ENCODE measurements at places on chromosomes 12 and 14.

DNA sequence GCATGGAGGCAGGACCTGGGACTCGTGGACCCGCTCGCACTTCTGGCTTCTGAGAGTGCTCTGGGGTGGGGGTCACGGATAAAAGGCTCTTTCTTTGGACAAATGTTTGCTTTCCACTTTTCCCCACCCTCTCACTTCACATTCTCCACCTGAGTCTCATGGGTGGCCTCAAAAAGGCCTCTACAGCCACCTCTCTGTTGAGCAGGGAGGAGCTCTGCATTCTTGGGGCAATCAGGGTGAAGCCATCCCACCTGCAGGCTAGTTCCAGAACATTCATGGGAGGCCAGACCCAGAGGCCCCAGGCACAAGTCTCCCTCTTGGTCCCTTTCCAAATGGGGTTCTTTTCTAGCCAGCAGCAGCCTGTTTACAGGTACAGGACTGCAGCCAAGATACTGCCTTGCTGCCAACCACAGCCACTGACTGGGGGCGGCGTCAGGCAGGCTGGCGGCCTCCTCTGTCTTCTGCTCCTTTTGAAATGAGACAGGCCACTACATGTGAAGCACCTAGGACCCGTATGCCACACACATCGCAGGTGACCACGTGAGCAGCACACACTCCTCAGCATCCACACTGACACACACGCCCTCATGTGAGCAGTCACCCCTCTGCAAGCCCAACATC, 18.2 kb upstream of the CEBPE start:
- no peak for DNase-seq

DNA sequence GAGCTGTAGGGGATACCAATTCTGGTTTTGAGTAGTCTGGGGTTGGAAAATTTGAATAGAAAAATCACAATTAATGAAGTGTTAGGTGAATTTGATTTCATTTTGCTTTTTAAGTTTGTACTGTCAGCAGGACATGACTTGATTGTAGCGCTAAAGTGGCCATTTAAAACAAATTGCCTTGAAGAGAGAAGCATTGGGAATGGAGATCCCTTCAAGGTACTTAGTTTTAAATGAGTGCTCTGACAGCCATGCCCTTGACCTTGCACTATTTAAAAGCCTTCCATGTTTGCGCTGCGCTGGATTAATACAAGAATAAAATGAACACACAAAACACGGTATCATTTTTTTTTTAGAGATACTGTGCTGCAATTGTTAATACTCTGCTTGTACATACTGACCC, 345.9 kb downstream of the NAV3 start:
- DNase-seq, result no peak

- no peak for DNase-seq
Measured at GRCh38 chr12:64007853-64008252, 163.4 kb downstream of the SRGAP1 start.

DNA sequence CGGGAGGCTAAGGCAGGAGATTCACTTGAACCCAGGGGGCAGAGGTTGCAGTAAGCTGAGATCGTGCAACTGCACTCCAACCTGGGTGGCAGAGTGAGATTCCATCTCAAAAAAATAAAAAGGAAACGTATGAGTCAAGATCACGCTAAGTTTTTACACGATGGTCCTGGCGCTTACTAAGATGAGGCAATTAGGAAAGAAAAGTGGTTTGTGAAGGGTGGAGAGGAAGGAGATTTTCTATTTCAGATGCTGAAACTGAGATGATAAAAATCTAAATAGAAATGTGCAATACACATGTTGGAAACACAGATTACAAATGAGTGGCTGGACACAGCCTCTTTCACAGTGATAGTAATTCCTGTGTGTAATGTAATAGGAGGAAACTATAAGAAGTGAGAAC, 63.2 kb downstream of the KDM5A start:
- DNase-seq, result no peak

GRCh38 chr12:8069582-8069981, 3.4 kb upstream of the C3AR1 start:
- DNase-seq, result no peak

DNA sequence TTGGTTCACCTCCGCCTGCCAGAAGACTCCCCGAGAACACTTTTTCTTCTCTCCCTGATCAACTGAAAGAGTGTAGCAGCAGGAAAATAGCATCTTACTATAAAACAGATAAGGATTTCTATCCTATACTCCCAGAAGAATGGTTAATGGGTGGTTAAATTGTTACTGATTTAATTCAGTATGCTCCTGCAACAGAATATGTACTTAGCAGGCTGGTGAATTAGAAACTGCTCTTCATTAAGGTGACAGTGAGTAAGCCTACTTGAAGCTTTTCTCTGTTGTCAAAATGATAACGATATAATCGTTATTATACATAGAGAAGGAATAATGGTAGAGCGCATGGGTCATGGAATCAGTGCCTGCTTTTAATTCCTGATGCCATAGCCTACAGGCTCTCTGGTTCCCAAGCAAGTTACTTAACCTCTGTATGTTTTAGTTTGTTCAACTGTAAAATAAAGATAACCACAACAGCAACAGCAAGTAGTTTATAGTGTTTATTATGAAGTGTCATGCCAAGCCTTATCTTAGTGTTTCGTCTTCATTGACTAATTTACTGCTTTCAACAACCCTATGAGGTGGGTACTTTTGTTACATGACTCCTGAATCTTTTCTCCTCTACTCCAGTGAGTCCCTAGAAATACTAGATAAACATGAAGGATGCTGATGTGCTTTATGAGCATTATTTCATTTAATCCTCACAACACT, 392.6 kb downstream of the CCDC91 start:
- DNase-seq, result no peak

GRCh38 chr12:27623645-27624044, 72.6 kb upstream of the REP15 start:
- no peak for DNase-seq

DNA sequence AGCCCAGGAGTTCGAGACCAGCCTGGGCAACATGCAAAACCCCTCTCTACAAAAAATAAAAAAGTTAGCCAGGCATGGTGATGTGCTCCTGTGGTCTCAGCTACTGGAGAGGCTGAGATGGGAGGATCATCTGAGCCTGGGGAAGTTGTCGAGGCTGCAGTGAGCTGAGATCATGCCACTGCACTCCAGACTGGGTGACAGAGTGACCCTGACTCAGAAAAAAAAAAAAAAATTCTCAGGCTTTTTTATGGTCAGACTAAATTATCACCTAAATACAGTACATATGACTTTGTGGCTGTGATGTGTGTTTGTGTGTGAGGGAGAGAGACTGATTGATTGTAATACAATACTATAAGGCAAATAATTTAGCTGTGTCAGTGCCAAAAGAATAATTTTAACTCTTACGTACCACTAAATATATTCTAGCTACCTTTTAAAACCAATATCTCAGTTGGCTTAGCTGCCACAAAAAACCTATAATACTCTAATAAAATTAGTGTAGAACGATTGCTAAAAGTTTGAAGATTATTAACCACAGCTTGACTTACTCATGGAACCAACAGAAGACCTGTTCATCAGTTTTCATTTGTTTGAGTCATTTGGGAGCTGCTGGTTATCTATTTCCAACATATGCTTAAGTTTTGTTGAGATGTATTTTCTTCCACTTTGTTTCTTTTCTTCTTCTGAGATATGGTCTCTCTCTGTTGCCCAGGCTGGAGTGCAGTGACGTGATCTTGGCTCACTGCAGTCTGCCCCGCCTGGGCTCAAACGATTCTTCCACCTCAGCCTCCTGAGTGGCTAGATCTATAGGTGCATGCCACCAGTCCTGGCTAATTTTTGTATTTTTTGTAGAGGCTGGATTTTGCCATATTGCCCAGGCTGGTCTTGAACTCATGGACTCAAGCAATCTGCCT, 58.0 kb downstream of the DIP2B start:
- no peak for DNase-seq

GRCh38 chr12:121767525-121768016, 25.9 kb downstream of the RHOF start:
- no peak for DNase-seq

DNA sequence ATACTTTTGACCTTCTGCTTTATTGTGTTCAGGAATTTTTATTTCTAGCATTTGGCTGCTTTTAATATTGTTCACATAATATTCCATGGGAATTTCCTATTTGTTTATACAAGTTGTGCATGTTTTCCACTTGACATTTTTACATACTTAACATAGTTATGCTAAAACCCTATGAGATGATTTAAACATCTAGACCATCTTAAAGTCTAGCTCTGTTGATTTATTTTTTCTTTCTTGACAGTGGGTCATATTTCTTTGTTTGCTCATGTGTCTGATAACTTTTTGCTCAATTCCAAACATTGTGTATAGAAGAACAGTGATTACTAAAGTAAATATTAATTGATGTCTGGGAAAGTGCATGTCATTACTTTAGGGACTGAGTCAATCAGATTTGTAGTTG, 202.1 kb upstream of the PDZRN4 start:
- DNase-seq, result no peak

DNA sequence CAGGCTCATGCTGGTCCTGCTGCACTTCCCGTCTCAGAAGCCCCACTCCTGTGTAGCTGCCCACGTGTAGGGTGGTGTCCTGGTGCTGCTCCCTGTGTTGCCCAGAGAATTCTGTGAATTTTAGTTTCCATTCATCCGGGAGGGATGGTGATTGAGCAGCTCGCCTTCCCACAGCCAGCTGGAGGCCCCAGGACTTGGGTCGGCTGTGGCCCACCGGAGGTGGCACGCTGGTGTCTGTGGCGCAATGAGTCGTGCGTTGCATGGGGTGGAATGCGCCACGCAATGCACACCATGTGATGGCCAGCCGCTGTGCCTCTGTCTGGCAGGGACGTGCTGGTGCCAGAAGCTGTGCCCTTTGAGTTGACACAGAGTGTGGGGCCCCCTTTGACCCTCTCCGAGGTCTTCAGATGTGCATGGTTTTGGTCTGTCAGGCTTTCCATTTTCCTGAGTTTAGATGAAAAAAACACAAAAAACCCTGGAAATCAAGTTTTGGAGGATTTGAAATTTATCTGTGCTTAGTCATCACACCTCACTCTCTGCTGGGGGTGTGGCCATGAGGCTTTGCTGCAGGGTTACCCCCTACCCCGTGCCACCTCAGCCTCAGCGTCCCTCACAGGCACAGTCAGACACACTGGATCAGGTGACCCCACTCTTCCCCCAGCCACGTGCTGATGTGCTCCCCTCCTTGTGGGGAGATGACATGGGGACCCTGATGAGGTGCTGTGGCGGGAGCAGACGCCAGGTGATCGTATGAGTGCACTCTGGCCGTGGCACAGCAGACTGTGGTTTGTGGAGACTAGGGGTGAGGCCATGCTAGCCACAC, 64.6 kb downstream of the EP400 start:
- DNase-seq, result no peak

GRCh38 chr12:84924981-84925380, 12.4 kb upstream of the SLC6A15 start:
- DNase-seq, result no peak

GRCh38 chr12:52419656-52420055, 13.5 kb upstream of the KRT82 start:
- DNase-seq, result no peak

GRCh38 chr14:36979863-36980262, 192.5 kb downstream of the SLC25A21 start:
- no peak for DNase-seq

GRCh38 chr12:128817111-128818015, 6.4 kb downstream of the SLC15A4 start:
- no peak for DNase-seq

- DNase-seq, result no peak
Measured at GRCh38 chr12:14510574-14510973, 57.1 kb downstream of the PLBD1 start.

- DNase-seq, result no peak
Measured at GRCh38 chr14:94448071-94448808, 4.4 kb downstream of the SERPINA11 start.

- DNase-seq, result peak; percentile 43
Measured at GRCh38 chr12:7131502-7131866, 1.3 kb downstream of the CLSTN3 start.

GRCh38 chr12:22231836-22232235, 102.7 kb downstream of the ST8SIA1 start:
- no peak for DNase-seq

DNA sequence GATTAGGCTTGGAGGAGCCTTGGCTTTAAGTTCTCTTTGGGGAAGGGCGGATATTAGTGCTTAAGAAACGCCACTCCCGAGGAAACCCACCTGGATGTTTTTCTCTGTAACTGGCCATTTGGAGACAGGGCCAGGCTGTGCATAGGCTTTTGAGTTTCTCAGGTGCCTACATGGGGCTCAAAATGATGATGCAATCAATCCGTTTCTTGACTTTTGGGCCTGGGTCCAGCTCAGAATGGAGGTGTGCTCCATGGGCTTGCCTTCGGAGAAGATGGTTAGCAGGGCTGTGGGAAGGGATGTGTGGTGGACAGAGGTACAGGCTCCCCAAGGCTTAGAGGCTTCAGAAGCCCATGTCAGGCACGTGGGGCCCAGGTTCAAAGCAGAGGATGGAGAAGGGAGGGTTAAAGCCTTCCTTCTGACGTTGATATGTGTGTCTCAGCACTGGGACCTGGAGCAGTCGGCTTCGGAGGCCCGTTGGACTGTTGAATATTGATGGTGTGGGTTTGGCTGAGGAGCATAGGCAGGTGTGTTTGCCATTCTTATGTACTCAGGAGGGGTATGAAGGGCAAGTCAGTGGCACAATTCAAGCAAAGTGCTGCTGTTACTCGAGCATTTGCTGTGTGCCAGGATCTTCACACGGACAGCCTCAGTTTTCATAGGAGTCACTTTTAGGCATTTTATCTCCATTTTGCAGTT, 82.8 kb downstream of the SLC25A47 start:
- DNase-seq, result no peak

DNA sequence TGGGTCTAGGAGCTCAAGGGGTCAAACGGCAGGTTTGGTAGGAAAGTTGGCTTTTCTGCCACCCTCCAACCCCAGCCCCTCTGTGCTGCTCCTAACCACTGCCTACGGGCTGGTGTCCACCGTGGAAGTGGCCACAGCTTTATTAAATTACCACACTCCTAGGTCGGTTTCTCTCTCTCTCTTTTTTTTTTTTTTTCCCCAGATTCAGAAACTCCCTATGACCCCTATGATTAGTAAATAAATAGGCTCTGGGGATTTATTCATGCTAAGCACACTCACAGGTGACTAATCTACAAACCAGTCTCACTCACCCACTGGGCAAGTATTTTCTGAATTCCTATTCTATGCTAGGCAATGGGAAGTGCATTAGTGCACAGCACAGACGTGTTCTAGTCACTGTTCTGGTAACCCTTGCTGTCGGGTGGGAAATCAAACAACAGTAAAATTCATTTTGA, 8.7 kb upstream of the DDX47 start:
- no peak for DNase-seq

GRCh38 chr12:54452628-54453027, 20.8 kb downstream of the GTSF1 start:
- DNase-seq, result no peak

GRCh38 chr14:28652782-28653181, 113.8 kb upstream of the FOXG1 start:
- DNase-seq, result no peak

- DNase-seq, result no peak
Measured at GRCh38 chr12:94929780-94930179, 73.7 kb downstream of the NDUFA12 start.

- no peak for DNase-seq
Measured at GRCh38 chr14:34235643-34236300, 226.3 kb downstream of the SPTSSA start.

DNA sequence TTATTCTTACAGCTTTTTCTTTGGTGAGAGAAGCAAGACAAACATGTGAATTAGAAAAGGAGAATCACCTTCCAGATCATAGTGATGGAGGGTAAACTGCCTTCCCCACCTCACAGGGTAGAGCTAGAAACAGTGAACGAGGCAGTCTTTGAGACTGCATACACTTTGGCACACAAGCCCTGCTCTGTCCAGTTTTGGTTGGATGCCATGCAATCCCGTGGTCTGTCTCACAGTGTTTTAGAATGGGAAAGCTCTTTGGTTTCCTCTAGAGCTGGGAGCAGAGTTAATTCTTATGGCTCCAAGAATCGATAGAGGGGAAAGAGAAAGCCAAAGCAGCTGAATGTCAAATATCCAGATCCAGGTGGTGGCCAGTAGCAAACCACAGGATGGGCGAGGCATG, 21.9 kb downstream of the TDP1 start:
- no peak for DNase-seq
